ENCODE measurements at places on chromosomes 1 and 21.

GRCh38 chr1:229691362-229691761 lies 65.3 kb downstream of the URB2 start:
- DNase-seq = no peak

- DNase-seq = no peak
Measured at GRCh38 chr1:228851618-228852017, 116.3 kb downstream of the RHOU start.

DNA sequence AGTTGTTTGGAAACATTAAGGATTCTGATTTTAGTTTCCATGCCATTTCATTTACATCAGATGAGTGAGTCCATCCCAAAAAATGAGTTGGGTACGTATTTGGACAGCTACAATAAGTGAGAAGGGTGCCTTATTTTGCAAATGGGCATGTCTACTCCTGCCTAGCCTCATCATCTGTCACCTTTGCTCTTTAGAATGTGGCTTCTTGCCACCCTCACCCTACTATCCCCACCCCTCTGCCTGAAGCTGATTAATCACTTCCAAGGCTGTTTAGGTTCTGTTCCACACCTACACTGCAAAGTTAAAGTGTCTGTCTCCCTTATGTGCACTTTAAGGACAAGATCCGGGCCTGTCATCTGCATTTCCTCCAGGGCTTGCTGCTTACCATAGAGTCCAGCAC lies 61.2 kb downstream of the ST6GALNAC5 start:
- no peak for DNase-seq

DNA sequence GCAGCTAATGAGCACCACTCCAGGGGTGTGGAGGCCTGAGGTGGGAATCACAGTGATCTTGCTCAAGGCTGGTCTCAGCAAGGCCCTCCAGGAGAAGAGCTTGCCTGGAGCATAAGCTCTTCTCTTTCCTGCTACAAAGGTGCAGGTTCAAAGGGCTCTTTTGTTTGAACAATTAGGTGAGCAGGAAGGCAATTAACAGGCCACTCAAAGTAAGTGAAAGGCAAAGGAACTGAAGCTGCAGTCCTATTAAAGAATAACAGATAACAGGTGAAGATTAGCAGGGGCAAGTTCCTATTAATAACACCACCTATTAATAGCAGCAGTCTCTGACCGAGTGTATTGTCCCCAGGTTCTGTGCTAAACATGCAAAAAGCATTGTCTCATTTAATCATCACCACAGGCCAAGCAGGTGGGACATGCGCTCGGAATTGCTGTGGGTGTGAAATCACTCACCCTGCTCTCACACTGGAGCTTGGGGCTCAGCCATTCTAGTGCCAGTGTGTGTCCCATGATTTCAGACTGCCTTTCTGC lies 113.8 kb downstream of the RHOU start:
- DNase-seq = no peak

GRCh38 chr1:85569122-85569521 lies 11.4 kb upstream of the CCN1 start:
- DNase-seq = no peak

DNA sequence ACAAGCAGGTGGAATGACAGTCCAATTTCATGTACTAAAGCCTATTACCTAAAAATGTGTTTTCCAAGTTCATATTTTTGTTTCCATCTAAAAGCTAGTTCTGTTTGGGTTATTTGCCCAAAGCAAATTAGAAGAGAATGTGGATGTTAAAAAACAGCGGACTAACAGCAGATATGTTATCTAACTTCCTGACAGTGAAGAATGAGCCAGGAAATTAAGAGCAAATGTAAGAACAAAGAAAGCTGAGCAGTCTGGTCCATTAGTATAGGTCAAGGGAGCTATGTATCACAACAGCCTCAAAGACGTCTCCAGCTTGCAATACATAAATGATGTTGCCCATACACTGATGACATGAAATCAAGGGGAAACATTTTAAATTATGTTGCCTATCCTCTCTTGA lies 145.5 kb upstream of the PLD5 start:
- DNase-seq = no peak

- no peak for DNase-seq
Measured at GRCh38 chr1:177849130-177849529, 120.7 kb downstream of the SEC16B start.

- no peak for DNase-seq
Measured at GRCh38 chr1:9245661-9246060, 11.1 kb downstream of the H6PD start.

- DNase-seq = no peak
Measured at GRCh38 chr1:162710780-162711465, 78.7 kb downstream of the DDR2 start.

DNA sequence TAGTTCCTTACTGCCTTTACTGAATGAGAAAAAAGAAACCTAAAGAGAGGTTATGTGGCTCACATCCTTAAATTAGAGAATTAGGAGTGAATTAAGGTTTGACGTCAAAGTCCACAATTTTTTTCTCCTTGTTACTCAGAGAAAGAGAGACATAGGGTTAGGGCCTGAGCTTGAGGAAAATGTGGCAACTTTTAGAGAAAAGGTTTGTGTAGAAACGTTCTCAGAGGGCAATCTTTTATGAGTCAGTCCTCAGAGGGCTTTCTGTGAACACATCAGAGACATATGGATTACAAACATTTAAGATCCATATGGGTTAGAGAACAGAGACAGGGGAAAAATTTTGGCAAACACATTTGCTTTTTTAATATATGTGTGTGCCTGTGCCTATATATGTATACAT lies 242.8 kb downstream of the TGFB2 start:
- no peak for DNase-seq

DNA sequence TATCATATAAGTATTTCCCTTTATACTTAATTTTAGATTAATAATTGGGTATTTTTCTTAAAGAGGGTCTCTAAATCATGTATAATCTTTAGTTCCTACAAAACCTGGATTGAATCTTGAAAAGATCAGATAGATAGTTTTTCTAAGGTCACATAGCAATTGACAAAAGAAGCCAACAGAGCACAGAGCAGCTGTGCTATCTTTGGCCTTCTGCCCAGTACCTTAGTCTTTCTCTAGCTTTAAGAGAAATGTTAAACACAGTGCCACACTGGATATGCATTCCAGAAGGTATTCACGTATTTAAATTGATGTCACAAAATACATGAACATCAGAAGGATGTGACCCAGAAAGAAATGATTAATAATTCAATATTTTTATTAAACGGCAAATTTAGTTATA lies 86.8 kb downstream of the C21orf91 start:
- no peak for DNase-seq

DNA sequence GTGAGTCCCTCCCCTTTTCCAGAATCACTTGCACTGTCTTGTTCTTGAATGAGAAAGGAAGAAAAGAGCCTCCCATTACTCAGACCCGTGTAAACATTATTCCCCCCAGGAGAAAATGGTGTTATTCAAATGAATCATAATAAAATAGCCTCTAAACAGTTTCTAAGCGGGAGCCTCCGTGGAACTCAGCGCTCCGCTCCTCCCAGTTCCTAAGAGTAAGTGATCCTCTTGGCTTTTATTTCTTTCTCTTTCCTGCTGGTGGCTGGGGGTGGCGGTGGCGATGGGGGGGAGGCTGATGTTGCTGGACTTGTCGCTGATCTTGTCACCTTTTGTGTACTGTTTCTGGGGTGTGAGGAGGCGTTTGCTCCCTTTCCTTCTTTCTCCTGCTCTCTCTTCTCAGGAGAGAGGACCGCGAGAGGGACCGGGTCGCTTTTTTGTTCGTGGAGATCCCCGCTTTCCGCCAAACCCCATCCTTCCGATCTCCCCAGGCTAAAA lies 781 bp downstream of the PROX1 start:
- no peak for DNase-seq

- DNase-seq = no peak
Measured at GRCh38 chr1:75233302-75233929, 99.2 kb downstream of the LHX8 start.

GRCh38 chr1:156499194-156499841 lies 1.3 kb downstream of the MEF2D start:
- DNase-seq = no peak

DNA sequence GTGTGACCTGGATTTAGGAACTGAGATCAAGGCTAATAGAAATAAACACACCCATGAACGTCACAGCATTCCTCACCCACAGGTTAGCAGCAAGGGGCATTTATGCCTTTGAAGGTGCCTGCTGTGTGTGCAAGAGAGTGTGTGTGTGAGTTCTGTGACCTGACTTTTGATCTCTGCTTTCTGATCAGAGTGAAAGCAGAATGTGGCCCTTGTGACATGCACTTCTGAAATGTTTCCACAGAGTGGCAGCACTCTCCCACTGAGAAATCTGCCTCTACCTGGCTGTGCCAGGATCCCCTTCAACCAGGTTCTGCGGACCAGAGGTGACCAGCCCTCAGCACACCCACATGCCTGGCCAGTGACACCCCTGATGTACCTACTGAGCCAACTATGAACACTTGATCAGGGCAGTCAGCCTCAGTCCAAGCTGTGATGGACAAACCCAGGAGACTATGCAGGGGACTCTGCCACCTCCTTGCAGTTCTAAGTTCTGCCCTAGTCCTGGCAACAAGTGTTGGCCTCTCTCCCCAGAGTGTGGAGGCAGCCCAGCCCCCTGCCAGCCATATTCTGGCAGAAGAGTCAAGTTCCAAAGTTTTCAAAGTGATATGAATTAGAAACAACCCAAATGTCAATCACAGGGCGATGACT lies 41.0 kb downstream of the RXRG start:
- no peak for DNase-seq

DNA sequence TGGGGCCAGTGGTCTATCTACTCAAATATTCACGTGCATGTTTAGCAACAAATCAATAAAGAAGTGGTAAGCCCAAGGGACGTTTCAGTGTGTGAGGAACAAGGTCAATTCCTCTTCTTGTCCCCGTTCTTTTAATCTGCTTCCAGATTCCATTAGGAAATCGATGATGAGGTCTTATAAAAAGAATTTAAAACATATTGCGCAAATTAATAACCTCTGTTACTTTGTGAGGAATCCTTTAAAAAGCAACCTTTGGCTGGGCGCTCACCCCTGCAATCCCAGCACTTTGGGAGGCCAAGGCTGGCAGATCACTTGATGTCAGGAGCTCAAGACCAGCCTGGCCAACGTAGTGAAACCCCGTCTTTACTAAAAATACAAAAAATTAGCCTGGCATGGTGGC lies 113.0 kb upstream of the TMPRSS2 start:
- no peak for DNase-seq

- DNase-seq = no peak
Measured at GRCh38 chr1:216144661-216145450, 278.4 kb downstream of the USH2A start.

DNA sequence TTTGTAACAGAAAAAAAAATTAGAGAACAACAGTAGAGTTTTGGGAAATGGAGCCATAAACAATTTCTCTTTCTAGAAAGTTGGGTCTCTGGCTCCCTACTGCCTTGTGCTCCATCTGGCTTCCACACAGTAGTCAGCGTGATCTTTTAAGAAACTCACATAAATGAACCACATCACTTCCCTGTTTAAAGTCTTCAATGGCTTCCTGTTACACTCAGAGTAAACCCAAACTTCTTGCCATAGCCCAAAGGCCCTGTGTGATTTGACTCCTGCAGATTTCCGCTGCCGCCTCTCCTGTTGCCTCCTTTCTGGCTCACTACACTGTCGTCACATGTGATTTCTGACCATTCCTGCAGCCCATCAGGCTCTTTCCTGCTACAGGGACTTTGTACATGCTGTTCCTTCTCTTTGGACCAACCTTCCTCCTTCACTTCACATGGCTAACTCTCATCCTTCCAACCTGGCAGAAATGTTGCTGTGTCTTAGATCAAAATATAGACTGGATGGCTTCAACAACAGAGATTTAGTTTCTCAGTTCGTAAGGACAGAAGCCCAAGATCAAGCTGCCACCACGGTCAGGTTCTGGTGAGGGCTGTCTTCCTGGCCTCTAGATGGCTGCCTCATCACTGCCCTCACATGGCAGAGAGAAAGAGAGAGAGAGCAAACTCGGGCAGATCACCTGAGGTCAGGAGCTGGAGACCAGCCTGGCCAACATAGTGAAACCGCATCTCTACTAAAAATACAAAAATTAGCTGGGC lies 34.0 kb downstream of the OPRD1 start:
- no peak for DNase-seq

GRCh38 chr1:222620566-222620965 lies 2.7 kb downstream of the MIA3 start:
- no peak for DNase-seq

DNA sequence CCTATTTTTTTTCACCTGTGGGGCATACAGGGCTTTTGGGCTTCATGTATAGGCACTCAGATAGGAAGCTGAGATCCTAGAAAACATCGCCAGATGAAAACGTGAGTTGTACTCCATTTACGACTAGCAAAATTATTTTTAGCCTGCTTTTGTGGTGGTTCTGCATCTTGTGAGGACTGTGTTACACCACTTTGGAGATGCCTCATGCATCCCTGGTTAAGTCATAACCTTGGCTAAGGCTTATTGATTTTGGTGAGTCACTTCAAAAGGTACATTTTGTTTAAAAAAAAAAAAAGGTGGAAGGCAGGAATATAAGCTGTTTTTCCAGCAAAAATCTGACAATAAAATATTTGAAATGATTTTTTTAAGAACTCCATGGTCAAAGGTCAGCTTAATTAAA lies 101.8 kb upstream of the OLFM3 start:
- DNase-seq = no peak

DNA sequence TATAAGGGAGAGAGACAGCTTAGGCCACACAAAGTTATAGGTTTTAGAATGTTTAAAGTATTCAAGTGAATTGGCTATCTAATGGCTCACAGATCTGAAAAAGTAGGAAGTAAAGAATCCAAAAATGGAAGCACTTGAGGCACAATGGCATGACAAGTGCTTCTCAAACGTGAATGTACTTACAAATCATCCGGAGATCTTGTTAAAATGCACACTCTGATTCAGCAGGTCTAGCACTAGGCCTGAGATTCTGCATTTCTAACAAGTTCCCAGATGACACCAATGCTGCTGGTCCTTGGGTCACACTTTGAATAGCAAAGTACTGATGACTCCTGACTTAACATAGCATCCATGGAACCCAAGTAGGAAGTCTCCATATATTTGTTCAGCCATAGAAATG lies 20.9 kb upstream of the AGL start:
- DNase-seq = no peak

DNA sequence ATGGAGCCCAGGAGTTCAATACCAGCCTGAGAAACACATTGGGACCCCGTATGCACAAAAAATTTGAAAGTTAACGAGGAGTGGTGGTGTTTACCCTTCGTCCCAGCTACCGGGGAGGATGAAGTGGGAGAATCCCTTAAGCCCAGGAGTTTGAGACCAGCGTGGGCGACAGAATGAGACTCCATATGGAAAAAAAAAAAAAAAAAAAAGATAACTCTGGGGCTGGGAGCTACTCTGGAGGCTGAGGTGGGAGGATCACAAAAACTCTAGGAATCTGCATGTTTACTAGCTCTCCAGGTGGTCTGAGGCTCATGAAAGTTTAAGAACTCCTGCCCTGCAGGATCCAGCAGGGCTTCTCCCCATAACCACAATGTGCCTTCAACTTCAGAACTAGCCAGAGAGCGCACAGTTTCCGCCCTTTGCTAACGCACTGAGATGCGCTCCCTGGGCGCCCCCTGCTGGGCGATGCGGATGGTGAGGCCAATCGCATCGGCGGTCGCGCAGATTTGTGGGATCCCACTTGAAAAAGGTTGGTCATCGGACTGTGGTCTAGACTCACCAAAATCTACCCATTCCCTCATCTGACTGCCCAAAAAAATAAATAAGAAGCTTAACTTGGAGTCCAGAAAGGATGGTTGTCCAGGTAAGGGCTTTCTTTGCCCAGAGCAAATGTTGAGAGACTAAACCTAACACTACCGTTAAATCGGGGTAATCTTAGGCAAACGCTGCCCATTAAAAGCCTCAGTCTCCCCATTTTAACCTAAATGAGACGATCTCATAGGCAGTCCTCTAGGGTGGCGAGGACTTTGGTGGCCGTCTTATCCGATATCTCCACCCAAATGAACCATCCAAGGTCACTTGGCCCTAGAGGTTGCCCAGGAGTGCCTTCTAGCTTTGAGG lies 8.8 kb downstream of the ZNF683 start:
- peak; percentile 75 for DNase-seq

Data from activated CD4-positive, alpha-beta T cell treated with anti-CD3 and anti-CD28 coated beads for 1 hour (primary cell).